ENCODE measurements at places on chromosomes 3 and 15. TPM values are rescaled to one million over a fixed set of nuclear protein-coding genes. Genes with fewer than 3 reads are reported as not detected.

DNA sequence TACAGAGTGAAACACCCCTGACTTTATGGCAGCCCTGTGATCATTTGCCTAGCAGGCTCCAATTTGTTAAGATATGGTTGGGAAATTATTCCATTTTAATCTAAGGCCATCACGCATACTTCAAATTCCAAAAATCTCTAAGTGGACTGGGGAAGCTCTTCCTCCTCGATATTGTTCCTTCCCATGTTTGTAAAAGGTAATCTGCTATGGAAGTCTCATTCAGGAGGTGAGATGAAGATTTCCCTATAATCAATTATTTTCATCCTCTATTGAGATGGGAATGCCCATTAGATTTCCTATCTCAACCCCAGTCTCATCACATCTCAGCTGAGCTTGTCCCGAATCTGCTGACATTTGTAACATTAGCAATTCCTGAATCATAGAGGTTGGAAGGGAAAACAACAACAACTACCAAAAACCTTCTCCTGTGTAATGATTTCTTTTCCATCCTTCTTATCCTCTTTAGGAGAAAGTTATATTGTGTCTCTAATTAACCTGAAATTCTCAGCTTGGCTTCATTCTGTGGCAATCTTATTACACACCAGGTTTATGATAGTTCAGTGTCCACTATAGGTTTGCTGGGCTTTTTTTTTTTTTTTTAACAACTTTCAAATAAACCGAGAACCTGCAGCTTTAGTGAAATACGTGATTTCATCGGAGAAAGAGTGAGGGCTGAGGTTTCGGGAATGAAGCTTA lies 2.2 kb upstream of the NR2F2 start:
- peak; percentile 27 for DNase-seq

- DNase-seq: no peak
Measured at GRCh38 chr3:152296971-152297370, 28.2 kb downstream of the MBNL1 start.

DNA sequence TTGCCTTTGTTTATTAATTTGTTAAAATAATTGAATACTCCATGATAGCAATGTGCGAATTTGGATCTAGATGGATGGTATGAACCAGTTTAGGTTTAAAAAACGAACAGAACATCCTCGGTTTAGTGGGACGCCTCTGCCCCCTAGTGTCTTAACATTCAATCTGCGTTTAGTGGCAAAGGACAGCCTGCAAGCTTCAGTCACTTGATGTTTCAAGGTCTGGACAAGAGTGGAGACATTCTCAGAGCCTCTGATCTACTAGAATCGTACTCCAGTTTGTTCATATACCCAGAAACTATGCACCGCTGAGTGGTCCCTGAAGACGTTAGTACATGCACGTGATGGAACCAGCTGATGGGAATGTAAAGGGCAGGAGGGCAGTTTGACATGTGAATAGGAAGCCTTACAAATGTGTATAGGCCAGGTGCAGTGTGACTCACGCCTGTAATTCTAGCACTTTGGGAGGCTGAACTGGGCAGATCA lies 17.8 kb upstream of the ATP13A4 start:
- peak; percentile 80 for DNase-seq

GRCh38 chr3:10247679-10248183 lies 528 bp upstream of the TATDN2 start:
- DNase-seq: no peak

DNA sequence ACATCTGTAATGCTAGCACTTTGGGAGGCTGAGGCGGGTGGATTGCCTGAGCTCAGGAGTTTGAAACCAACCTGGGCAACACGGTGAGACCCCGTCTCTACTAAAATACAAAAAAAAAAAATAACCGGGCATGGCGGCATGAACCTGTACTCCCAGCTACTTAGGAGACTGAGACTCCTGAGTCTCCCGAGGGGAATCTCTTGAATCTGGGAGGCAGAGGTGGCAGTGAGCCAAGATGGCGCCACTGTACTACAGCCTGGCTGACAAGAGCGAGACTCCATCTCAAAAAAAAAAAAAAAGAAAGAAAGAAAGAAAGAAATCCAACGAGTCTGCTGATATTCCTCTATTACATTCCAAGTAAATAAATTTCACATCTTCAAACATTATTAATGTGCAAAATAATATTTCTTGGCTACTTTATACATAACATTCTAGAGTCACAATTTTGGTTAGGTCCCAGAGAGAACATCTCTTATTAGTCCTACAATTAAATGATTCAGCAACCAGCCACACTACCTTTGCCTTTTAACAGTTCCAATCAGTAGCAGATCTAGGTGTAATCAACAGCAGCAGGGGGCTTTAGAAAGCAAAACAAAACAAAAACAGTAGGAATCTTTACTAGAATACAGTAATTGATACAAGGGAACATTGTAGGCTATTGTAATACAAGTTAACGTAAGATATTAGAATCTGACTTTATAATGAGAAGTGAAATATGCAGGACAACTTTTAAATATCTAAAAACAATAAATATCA lies 195.8 kb downstream of the TBC1D5 start:
- no peak for DNase-seq

DNA sequence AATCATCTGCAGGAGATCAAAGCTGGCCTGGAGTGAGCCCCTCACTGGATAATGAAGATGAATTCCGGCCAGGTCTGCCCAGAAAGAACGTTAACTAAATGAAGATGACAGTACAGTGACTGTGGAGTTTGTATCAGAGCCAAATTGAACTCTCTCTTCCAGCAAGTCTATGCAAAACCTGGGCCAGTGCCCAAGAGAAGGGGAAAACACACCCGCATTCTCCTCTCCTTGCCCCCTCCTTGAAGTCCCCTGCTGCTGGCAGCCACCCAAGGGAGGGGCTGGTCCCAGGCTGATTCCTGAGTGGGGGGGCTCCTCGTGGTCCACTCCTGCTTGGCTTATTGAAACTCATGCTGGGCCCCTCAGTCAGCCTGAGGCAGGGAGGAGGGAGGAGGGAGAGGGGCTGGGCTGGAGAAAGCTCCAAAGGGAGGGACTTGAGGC lies 155.7 kb downstream of the RAB11A start:
- DNase-seq: peak; percentile 50

DNA sequence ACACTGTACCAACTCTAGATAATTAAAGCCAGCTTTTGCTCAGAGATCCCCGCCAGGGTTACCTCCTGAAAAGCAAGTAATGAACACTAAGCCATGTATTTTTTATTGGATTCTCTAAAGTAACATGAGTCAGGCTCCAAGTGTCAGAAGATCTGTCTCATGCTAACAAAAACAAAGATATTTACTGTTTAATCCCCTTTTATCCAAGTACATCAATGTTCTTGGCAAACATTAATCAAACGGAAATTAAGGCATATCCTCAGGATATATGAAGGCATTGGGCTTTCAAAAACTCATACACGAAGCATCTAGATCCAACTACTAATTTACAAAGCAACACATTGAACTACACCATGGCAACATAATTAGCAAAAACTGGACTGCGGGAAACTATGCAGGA lies 37.2 kb downstream of the MYO5A start:
- peak; percentile 16 for DNase-seq

DNA sequence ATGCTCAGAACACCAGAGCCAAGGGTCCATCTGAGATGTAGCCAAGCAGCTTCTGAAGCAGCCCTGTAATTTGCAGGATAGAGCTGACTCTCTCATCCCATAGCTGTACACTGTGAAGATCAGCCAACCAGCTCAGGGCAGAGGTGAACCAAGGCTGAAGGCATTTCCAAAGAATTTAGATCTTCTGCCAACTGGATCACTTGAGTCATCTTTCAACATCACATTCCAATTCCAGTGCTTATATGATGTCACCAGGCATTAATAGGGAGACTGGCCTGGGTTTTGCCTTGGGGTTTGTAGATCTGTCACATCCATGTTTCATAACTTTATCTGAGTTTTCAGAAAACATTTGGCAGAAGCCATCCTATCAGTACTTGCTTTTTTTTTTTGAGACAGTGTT lies 98.2 kb downstream of the NR2F2 start:
- peak; percentile 78 for DNase-seq

DNA sequence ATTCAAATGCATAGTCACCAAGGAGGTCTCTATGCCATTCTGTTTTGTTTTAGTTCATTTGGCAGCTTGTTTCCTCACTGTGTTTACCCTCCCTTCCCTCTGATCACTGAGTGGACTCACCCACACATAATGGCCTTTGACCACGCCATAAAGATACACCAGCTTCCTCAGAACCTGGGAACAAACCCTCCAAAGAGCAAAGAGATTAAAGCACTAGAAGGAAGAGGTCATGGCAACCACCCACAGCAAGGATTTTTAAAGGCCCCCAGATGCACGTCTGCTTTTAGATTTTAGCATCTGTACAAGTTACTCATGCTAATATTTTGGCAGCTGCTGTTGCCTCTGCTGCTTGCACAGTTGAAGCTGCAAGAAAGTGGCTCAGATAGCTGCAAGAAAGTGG lies 47.9 kb upstream of the CADPS start:
- DNase-seq: no peak

OR4F15 gene
- not detected for total RNA-seq

CACNA1D gene
- total RNA-seq: not detected

ZNF501 gene
- total RNA-seq: not detected

- DNase-seq: no peak
Measured at GRCh38 chr3:61073566-61074165, 177.6 kb downstream of the FHIT start.

DNA sequence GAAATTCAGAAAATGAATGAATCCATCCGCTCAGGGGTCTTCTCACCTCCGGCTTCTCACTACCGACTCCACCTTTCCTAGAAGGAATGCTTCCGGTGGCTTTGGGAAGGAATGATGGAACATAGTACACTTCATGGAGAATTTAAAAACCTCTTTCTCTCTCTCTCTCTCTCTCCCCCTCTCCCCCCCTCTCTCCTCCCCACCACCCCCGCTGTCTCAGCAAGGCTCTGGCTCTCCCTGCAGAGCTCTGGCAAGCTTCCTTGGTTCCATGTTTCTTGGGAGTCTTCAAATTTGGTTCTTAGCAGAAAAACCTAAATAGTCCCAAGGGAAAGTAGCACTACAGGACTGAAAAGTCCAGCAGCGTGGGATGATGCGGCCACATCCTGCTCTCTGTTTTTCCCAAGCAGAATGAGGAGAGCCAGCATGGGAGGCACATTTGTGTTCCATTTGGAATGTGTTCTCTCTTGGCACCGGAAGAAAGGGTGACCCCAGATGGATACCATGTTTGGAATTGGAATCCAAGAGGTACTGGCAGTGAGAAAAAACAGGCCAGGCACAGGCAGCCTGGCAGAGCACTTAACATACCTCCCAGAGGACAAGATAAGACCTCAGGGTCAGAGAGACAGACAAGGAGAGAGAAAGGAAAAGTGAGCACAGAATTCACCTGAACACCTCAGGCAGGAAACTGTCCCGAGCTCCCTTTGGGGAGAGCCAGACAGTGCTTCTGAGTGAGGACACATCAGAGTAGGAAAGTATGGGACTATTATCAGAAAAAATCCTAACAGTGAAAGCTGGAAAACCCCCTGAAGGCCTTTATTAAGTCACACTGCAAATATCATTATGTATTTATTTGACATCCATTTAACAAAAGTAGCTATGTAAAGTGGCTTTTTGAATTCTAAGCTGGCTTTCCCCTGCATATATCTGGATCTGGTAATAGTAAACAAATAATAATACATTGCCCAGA lies at the start of gene POPDC2:
Gene POPDC2, minus strand, starts transcription at position 116 of the 967 bp plus-strand sequence. CDS start 166 bp downstream, outside the sequence.
- DNase-seq: no peak

GRCh38 chr3:112084980-112085705 lies 1.0 kb upstream of the C3orf52 start:
- peak; percentile 49 for DNase-seq

DNA sequence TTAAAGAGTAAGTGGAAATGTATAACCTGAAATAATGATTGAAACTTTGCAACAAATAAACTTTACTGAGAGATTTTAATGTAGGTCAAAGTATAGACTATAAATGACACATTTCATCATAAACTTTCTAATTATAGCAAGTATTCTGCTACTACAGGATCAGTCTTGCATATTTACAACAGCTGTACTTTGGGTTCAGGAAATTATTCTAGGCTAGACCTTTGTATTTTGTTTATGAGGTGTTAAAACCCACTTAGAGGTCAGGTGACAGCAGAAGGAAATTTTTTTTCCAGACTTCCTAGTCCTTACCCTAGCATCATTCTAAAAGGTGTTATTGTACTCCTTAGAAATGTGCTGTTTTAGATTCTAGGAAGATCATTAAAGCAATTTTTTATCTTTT lies 2.3 kb downstream of the RNF7 start:
- no peak for DNase-seq

GRCh38 chr3:25306066-25306465 lies 122.0 kb upstream of the RARB start:
- no peak for DNase-seq

DNA sequence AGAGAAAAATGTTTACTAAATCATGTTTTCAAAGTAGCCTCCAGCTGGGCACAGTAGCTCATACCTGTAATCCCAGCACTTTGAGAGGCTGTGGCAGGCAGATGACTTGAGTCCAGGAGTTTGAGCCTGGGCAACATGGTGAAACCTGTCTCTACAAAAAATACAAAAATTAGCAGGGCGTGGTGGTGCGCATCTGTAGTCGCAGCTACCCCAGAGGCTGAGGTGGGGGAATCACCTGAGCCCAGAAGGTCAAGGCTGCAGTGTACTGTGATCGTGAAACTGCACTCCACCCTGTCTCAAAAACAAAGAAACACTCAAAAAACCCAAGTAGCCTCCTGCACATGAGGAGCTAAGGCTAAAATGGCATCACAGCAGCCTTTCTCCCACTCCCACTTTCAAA lies 1.6 kb upstream of the PPIB start:
- no peak for DNase-seq

ALAS1 gene
- 69.5 TPM for total RNA-seq

CFAP100 gene
- not detected for total RNA-seq

DNA sequence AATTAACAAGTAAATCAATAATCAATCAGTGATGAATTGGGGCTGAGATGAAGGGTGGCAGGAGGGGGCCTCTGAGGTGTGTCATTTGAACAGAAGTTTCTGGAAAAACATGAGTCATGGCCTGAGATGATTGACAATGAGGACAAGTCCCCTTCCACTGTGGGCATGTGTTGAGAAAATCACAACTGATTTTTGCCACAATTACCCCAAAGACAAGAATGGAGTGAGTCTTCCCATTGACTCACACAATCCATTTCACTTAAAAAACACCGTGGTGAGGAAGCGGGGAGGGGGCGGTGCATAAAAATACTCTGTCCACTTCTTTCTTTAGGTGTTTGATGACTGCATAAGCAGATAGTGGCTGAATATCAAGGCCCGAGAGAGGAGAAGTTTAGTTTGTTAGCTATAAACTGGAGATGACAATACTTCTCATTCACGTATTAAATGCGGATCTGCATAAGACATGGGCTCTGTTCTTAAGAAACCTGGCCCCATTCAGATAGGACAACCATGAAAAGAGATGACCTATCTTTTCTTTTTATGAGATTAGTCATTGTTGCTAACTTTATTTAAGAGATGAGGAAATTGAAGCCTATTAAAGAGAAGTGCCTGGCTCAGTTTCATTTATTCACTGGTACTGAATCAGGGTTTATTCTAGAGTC lies 34.7 kb downstream of the SHC4 start:
- peak; percentile 70 for DNase-seq

GPR156 gene
- 5.1 TPM for total RNA-seq

All from PC-3 (cell line).